ENCODE measurements at places on chromosomes 16 and 17.

- DNase-seq: no peak
Measured at GRCh38 chr17:4588391-4588790, 4.1 kb downstream of the SMTNL2 start.

GRCh38 chr16:15855704-15856003, 1.2 kb downstream of the MYH11 start:
- no peak for DNase-seq

GRCh38 chr17:21772321-21772720, 80.0 kb downstream of the KCNJ18 start:
- DNase-seq: no peak

- no peak for DNase-seq
Measured at GRCh38 chr16:54597222-54597621, 310.6 kb upstream of the IRX3 start.

GRCh38 chr17:51079049-51079448, 41.6 kb downstream of the SPAG9 start:
- no peak for DNase-seq

DNA sequence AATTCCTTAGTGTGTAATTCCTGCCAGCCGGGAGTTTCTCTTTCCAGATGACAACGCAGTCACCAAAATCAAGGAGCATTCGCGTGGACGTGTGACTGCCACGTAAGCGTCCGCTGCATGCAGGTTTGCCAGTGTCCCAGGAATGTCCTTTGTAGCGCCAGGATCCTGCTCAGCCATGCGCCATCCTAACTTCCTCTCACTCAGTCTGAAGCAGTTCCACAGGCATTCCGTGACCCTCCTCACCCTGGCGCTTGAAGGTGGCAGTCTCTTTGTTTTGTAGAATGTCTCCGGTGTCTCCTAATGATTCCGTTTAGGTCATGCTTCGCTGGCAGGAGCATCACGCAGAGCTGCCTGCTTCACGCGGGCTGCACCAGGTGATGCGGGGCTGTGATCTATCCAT, 88.6 kb downstream of the RPTOR start:
- no peak for DNase-seq

DNA sequence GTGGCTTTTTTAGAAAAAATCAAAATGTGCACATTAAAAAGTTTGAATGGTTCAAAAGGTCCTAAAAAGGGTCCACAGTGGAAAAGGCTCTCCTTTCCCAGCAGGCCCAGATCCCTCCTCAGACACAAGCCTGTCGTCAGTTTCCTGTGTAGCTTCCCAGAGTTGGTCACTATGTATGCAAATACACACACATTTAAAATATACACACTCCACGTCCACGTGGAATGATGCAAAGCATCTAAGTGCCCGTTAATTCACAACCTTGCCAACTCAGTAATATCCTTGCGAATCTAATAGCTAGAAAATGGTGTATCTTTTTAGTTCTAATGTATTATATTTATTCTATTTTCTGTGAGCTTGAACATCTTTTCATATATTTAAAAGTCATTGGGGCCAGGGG, 17.7 kb downstream of the NLRC5 start:
- no peak for DNase-seq

GRCh38 chr16:64352246-64352645, 769.6 kb downstream of the CDH11 start:
- no peak for DNase-seq

- peak; percentile 17 for DNase-seq
Measured at GRCh38 chr17:29190039-29190438, 9.8 kb upstream of the MYO18A start.

GRCh38 chr17:76909971-76910760, 42.0 kb downstream of the MGAT5B start:
- peak; percentile 58 for DNase-seq

DNA sequence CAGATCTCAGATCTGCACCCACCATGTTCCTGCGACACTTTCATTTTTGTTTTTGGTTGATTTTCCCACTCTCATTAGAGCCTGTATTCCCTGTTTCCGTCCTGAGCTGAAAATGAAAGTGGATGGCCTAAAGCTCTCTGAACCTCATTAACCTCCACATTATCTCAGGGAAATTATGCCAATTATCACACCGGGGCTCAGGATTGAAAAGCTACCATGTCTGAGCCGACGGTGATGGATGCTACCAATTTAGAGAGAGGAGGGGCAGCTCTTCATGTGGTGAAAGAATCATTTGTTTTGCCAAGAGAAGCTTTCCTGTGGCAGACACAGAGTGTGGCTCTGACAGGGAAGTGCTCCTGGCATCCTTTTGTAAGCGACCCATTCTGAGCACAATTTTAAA, 410.4 kb upstream of the CDH11 start:
- DNase-seq: no peak

DNA sequence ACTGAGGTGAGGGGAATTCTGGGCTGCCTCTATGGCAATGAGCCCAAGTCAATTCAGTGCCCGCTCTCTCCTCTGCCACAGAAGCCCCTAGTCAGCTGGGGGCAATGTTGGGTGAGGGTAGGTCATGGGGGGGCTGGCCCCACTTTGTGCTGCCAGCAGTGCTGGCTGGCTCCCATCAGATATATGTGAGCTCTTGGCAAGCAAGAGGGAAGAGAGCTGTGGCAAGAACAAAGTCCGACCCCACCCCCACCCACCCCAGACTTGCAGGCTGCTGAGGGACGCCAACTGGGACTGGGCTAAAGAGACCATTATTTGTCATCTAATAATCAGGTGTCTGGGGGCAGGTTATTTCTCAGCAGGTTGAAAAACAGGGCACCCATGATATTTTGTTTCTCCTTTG, 89.4 kb downstream of the YPEL2 start:
- no peak for DNase-seq

- no peak for DNase-seq
Measured at GRCh38 chr17:29524692-29525091, 42.1 kb downstream of the ABHD15 start.

- no peak for DNase-seq
Measured at GRCh38 chr16:47196457-47196856, 52.7 kb upstream of the NETO2 start.

GRCh38 chr17:68516732-68517131, 4.5 kb downstream of the PRKAR1A start:
- no peak for DNase-seq

DNA sequence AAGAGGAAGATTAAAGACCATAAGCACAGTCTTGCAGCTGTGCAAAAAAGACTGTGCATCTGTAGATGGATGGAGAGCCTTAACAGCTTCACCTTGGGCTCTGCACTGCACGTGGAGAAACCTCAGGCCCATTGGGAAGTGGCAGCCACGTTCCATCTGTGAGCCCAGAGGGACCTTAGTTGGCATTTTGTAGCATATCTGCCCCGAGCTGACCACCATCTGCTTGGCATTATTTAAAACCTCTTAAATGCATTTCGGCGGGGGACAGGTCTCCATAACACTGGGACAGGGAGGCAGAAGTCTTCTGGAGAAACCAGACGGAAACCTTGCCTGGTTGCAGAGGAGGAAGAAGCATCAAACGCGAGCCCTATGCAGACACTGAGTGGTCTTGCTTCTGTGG, 345.6 kb downstream of the CPPED1 start:
- DNase-seq: no peak

DNA sequence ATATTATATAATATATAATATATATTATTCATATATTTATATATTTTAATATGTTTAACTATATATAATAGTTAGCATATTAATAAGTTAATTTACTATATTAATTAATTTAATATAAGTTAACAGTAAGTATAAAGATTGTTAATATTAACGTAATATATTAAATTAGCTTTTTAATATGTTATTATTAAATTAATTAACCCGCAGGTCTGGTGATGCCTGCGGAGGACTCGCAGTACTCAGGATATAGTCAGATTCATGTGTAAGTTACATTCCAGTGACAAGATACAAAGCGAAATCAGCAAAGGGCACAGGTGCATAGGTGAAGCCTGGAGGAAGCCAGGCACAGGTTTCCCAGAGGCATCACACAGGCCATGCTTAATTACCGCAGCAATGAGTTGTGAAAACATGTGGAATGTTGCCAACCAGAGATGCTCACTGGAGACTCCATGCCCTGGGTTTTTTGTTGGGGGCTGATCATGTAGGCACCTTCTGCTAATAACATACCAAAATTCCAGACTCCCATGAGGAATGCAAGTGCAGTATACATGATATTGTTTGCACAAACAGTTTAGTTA, 130.4 kb upstream of the MPHOSPH6 start:
- no peak for DNase-seq

DNA sequence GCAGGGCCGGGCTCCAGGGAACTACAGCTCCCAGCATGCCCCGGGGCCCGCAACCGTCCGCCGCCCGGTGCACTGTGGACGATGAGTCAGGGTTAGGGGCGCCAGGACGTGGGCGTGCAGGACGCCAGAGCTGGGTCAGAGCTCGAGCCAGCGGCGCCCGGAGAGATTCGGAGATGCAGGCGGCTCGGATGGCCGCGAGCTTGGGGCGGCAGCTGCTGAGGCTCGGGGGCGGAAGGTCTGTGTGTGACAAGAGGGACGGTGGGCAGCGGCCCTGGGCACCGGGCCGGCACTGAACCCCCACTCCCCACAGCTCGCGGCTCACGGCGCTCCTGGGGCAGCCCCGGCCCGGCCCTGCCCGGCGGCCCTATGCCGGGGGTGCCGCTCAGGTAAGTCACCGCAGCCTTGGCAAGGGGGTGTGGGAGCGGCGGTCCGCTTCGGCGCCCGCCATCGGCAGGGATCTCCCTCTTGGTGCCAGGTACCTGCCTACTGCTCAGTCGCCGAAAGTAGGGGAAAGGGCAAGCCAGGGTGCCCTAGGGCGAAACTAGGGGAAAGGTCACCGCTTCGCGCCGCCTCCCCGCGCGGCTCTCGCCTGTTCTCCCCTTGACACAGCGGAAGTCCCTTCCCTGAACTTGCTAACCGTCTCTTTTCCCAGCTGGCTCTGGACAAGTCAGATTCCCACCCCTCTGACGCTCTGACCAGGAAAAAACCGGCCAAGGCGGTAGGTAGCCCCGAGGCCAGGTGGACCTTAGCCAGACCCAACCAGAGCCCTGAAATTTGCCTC, at the start of the genes ACADVL and DLG4:
TSS of gene ACADVL (plus strand) at position 127 of the 781 bp plus-strand sequence. CDS start at position 174, 47 bp downstream.
TSS of gene DLG4 (minus strand) at position 25 of the 781 bp plus-strand sequence.
- DNase-seq: peak; percentile 93

DNA sequence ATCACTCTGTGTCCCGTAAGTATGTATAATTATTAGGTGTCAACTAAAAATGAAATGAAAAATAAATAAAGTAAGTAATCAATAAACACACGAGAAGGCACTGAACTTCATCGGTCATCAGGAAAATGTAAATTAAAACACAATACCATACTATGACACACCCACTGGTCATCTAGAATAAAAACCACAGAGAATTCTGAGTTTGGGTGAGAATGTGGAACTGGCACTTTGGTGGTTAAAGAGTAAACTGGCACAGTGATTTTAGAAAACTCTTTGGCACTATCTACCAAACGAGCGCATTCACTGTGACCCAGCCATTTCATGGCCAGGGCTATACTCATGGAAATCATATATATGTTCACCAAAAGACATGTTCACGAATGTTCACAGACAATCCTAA, 98.2 kb downstream of the HS3ST3A1 start:
- DNase-seq: no peak

DNA sequence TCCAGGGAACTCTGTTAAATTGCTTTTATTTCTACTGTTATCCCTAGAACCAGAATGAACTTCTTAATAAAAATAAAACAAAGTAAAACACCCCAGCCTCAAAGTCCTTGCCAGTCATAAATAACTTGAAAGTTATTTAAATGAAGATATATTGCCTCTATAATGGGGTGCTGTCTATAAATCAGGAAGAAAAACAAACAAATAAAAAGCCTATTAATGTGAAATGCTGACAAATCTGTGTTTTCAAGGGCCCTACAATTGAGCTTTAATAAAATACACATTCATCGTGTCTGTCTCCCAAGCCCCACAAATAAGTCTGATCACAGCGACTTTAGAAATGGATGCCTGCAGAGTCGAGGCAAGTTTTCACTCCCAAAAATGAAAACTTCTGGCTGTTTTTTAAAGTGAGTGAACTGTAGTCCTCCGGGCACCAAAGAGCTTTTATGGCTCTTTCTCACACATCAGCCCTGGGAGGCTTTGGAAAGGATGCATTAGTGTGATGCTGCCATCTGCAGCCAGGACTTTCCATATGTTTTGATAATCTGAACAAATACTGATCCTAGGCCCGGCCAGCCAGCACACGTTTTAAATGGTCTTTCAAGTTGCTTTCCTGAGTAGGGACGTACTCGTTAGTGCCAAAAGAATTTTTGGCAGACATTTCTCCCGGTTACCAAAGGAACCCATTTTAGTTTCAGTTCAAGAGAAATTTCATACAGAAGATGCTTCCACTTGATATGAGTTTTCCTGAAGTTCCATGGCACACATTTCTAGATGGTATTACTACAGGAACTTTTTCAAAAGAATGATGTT, 16.3 kb downstream of the NACA2 start:
- no peak for DNase-seq

GRCh38 chr16:26334218-26335111, 642.7 kb downstream of the HS3ST4 start:
- no peak for DNase-seq

GRCh38 chr16:86970279-86970678, 346.9 kb downstream of the C16orf95 start:
- no peak for DNase-seq

- DNase-seq: peak; percentile 83
Measured at GRCh38 chr16:2152695-2153506, 2.7 kb upstream of the TRAF7 start.

DNA sequence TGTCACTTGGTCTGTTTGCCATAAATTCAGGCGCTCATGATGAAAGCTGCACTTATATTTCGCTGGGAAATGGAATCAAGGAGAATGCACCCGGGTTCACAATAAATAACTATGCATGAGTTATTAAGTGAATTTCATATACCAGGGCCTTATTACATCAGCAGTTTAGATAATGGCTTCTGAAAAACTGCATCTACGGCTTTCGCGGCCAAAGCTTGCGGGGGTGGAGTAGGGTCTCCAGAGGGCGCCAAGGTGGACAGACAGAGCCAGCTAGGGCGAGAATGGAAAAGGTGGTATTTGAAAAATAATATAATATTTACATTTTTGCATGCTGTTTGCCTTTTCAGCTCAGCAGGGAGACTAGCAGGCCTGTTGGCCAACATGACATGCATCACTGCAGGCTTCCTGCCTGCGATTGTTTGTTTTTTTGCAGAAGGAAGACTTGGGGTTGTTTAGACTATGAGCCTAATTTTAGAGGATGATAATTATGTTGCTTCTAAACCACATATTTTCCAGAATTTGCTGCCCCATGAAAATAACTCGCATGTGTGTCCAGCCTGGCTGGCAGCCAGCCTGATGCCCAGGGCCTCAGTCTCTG, 173.8 kb upstream of the IRX3 start:
- no peak for DNase-seq

GRCh38 chr16:10261077-10261476, 78.8 kb upstream of the GRIN2A start:
- DNase-seq: no peak

GRCh38 chr17:7732981-7733539, 15.5 kb downstream of the DNAH2 start:
- DNase-seq: no peak

GRCh38 chr17:1872976-1873375, 43.2 kb downstream of the RPA1 start:
- no peak for DNase-seq

DNA sequence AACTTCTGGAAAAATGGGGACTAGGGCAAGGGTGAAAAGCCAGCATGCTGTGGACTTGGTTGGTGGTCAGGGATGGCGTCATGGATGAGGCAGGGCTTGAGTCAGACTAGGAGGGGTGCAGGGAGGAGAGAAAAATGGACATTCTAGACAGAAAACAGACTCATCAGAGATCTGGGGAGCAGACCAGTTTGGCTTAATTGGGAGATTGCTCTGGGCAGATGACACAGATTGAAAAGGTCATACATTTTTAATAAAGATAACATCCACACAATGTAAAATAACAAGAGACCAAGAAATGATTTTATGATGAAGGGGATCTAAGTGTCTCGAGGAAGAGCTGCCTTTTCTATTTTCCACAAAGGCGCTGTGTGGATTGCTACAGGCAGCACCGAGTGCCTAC, 326.3 kb downstream of the XYLT1 start:
- DNase-seq: no peak

All from activated CD8-positive, alpha-beta memory T cell treated with anti-CD3 and anti-CD28 coated beads, Interleukin-2, amount 50 U/mL, for 48 hours (primary cell).